ENCODE measurements at places on chromosomes 5 and 9.

DNA sequence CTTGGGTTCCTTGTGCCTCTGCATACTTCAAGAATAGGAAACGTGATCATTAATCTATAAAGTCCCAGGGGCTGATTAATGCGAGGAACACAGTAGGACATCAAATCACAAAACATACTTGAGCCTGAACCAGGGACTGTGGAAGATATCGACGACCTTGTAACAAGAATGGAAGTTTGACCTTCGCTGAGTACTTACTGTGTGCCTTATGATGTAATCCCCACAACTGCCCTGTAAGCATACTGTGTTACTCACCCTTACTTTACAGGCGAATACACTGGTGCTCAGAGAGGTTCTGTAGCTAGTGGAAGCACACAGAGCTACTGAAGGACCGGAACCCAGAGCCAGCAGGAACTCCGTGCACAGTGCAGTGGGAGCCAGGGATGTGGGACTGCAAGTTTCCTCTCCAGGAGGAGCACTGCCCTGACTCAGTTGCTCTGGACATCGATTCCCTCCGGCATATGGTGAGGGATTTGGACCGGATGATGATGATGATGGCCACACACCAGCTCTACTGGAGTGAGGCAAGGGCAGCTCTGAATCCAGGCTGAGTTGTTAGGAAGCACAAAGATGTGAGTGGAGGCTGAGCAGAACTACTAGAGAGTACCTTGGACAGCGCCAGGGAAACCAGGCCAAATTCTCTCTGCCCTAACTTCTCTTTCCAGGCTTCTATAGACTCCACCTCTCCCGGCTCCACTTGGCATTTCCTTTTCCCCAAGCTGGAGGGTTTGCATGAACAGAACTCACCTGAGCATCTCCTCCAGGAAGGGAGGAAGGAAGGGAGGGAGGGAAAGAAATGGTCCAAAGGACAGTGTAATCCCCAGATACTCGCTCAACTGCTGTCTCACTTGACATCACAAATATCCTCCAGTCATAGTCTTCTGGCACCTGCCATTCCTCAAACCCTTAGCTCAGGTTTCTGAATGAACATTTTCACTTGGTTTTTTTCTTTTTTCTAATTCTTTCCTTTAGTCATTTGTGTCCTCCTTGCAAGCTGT, 1.5 kb upstream of the GABBR2 start:
- peak; percentile 25 for DNase-seq

- DNase-seq: no peak
These were observed 20.8 kb downstream of the SARDH start for GRCh38 chr9:133717113-133718031.

DNA sequence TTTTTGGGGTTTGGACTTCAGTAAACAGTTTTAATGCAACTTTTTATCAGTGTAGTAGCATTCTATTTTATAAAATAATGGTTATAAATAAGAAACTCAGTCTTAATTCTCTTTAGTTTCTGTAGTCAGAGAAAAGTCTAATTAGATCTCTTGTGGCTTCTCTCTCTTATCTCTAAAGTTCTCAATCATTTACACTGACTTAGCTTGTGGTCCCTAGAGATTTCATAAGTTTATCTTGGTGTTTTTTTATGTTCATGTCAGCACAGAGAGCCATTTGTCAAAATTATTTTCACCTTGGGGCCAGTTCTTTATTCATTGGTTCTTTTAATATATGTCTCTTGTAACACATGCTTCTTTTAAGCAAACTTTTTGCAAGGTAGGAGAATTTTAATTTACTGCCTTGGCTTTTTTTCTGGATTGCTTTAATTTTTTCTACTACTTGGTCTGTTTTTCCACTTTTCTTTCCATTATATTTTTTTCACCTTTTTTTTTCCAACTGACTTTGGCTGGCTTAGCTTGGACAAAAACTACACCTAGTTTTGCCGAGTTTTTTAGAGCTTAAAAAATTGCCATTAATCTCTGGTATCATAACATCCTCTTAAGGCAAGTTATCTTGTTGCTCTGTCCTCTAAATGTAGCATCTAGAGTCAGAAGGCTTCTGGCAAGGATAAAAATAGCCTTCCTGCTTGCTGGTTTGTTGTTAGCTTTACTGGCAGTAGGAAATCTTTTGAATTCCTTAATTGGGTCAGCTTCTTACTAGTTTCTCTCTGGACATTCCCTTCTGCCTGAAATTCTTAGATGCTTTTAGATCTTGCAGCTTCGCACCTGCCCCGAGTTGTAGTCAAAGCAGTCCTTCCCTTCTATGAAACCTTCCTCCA, 35.3 kb downstream of the CPEB4 start:
- no peak for DNase-seq

DNA sequence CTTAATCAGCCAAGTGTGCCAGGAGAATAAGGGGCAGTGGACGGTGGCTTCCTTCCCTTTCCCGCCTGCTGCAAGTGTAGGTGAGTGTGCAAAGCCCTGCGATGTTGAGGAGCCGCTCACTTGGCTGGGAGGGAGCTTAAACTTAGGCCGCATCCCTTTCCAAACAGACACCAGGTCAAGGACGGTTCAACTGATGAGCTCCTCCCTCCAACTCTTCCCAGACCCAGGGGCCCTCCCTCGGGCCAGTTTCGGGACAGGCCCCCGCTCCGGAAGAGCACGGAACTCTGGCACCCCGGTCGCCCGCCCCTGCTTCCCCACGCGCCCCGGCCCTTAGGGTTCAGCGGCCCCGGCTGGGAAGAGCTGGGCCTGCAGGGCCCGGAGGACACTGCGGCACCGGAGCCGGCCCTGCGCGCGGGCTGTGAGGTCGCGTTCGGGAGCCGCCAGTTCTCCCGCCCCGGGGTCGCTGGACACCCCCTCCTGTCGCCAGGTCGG, 481 bp downstream of the MRPL36 start:
- DNase-seq: no peak

DNA sequence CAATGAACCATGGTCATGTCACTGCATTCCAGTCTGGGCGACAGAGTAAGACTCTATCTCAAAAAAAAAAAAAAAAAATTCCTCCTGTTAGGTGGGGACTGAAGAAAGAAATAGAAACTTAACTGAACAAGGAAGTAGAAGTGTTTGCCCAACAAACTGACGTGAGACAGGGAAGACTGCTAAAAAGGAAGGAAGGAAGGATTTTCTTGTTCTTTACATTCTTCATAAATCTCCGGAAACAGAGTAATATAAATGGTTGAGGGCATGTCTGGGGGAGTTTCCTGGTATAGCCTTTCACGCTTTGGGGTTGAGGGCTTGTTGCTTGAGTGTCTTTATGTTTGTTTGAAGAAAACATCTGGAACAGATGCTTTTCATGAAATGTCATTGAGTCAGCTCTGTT, 3.1 kb downstream of the TOR1B start:
- DNase-seq: no peak

DNA sequence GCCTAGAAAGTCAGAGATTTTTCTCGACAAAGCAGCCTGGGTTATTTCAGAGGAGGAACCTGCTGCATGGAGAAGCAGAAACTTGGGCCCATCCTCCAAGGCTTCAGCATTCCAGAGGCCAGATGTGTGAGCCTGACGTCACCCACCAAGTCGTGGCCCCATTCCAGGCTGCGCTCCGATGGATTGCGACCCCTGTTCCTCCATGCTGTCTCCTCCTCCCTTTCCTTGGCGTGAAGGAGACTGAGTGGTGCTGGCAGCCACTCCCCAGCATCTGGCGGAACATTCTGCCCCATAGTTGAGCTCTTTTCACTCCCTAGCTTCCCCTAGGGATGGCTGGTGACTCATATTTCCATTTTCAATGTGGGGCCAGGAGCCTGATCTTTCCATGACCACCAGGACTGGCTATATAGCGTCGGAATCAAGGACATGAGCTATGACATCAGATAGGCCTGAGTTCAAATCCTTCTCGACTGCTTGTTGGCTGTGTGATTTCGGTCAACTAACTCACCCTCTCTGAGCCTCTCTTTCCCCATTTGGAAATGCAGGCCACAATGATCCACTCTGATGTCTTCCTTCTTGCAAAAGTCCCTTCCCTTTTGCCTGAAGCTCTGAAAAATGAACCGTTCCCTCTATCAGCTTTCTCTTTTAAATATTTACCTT, 24.5 kb upstream of the DUSP1 start:
- DNase-seq: peak; percentile 95

- DNase-seq: no peak
These were observed 363.0 kb upstream of the PDE4D start for GRCh38 chr5:60256546-60256945.

DNA sequence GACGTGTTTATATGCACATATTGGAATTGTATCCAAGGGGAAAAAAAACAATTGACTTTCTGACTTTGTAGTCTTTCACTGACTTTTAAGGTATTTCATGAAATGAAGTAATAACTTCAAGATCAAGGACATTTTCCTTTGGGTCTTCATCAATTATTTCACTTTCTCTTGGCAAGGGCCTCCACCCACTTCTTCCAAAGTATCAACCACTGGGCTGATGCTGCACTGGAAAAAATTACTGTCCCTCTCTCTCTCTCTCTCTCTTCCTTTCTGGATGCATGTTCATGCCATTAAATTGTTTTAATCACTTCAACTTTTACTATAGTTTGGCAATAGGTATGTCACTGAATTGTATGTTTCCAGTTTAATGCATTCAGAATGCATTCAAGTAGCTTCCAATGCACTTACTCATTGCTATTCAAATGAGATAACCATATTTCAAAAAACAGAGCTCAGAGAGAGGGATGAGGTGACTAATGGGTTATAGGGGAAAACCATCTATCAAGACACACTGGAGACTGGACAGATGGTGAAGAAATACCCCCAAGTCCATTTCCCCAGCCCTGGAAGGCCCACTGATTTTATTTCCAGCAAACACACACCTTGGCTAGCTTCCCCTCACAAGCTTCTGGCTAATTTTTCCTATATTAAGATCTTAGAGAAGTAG, 585.3 kb downstream of the EBF1 start:
- peak; percentile 83 for DNase-seq

DNA sequence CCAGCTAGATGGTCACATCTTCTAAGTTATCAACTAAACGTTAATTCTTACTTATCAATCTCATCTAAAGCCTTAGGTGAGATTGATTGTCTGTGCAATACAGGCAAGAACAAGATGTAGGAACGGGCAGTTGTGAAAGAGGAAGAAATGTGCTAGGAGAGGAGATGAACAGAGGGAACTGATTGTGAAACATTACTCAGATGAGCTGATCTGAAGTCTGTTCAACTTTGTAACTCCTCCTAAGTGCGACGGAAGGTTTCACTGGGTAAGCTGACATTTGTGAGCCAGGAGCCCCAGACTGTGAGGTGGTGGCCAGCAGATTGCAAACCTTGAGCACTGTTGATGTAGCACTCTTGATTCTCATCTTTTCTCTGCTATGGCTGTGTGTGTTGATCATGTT, 204.1 kb downstream of the CD180 start:
- no peak for DNase-seq

DNA sequence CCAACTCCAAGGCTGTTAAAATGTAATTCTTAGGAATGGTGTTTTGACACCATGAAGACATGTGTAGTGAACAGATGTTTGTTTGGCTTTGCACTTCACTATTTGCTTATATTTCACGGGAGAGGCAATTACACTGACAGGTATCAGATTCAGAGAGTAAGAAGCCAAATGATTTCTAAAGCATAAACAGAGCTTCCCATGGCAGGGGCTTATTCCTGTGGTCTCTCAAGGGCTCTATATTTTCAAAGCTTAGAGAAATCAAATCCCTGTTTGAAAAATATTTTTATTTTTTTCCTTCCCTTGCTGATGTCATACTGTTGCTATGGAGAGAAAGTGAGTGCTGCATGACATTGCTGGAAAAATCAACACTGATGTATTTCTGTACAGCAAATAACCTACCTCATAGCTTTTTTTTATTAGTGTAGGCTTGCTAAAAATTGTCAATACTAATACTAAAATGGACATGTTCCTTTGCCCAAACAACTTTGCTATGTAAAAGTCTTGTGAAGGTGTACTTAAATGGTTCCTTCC, 161.4 kb downstream of the GIN1 start:
- no peak for DNase-seq

DNA sequence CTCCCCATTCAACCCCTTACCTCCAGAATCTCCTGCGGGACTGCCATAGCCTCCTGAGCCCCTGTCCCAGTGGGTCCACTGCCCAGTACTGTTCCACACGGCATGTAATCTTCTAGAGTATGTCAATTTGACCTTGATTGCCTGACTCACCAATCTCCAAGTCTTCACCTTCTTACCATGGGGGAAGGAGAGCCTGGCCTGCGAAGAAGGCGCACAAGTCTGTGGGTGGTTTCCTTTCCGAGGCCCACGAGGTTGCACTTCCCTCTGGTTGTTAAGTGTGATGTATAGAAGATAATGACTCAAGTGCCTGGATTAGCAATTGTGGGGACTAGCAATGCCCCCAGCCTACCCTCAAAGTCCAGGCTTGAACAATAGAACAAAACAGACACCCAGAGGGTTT, 8.1 kb upstream of the TENT4A start:
- no peak for DNase-seq

DNA sequence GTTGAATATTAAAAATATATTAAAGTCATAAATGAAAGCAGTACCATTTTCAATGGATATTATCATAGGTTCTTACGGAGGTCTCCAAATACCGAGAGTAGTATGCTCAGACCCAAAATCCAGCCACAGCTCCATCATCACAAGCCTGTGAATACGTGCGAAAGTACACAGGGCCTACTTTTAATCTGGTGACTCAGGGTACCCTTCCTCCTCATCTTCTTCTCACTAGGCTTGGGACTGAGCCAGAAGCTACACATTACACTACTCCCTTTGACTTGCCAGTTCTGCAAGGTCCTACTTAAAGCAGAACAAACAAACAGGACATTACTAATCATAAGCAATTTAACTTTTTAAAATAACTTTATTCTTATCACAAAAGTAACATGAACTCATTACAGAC, 7.6 kb upstream of the RIC1 start:
- DNase-seq: peak; percentile 51

GRCh38 chr5:157540707-157541446, 34.7 kb downstream of the ADAM19 start:
- no peak for DNase-seq

DNA sequence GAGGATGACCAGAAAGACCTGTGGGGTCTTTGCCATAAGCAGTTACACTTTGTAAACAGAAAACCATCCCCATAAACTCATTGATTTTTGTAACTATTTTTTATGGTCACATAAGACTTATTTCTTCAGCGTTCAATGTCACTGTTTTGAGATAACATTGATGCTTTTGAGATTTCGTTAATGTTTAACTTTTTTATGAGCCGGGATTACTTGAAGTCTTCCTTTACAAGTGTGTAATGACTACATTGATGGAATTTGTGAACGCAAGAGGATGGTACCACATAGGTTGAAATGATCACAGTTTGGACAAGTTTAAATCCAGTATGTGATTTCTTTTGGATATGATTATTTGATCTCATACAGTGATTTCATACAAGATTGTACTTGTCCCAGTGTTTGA, 1.8 kb downstream of the SLC12A2 start:
- DNase-seq: no peak

DNA sequence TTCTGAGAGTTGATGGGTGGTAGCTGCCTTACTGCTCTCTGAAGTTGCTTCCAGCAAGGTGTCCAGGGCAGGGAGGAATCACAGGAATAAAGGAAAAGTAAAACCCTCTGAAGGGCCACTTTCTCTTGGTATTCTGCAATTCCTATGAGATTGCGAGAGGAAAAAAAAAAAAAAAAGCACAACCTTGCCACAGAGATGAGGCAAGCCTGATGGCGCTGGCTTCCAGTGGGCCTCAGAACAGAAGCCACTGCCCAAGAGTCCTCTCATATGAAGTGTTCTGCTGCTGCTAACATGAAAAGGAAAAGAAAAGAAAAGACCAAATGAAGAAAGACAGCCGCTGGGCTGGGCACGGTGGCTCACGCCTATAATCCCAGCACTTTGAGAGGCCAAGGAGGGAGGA, 80.8 kb upstream of the IL17B start:
- no peak for DNase-seq

GRCh38 chr5:92641031-92641962, 939.7 kb downstream of the NR2F1-AS1 start:
- DNase-seq: peak; percentile 71

- no peak for DNase-seq
These were observed 74.4 kb downstream of the ASTN2 start for GRCh38 chr9:117340422-117340821.
